COLO829 (cell line): ENCODE measurements at places on chromosomes 13 and 19.

DNA sequence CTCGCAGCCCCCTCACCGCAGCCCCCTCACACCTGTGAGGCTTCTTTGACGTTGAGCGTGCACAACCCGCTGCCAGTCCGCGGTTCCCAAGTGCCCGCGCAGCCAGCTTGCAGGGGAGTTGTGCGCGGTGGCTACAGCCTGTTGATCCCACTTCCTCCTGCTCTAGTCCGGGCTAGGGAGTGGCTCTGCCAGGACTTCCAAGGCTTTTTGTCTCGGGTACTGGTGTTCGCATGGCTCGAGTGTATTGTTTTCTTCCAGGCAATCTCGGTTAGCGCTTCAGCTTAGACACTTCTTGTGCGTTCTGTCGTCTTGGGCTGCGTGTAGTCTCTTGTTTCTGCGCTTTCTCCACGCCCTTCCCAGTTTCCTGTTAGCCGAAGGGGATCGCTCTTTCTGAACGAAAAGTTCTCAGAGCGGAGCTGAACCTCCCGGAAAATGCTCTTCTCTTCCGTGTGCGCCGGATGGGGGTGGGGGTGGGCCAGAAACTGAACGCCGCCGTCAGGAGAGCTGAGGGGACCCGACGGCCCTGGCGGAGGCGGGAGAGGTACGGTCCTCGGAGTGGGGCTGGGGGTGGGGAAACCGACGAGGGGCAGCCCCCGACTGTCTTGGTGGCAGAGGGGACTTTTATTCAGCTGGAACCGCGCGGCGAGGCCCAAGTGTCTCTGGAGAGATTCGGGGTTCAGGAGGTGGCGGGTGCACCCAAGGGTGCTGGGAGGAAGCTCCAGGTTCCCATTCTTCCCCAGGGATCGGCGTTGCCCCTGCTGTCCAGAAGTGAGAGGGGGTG, 697 bp upstream of the DGKH start:
- DNase-seq, result peak; percentile 32

- no peak for DNase-seq
These were observed 284.8 kb downstream of the SHISA2 start for GRCh38 chr13:25766991-25767390.

GRCh38 chr13:50783717-50784290, 59.7 kb downstream of the DLEU7 start:
- no peak for DNase-seq

GRCh38 chr19:38004521-38005223, 97.7 kb downstream of the SIPA1L3 start:
- no peak for DNase-seq

DNA sequence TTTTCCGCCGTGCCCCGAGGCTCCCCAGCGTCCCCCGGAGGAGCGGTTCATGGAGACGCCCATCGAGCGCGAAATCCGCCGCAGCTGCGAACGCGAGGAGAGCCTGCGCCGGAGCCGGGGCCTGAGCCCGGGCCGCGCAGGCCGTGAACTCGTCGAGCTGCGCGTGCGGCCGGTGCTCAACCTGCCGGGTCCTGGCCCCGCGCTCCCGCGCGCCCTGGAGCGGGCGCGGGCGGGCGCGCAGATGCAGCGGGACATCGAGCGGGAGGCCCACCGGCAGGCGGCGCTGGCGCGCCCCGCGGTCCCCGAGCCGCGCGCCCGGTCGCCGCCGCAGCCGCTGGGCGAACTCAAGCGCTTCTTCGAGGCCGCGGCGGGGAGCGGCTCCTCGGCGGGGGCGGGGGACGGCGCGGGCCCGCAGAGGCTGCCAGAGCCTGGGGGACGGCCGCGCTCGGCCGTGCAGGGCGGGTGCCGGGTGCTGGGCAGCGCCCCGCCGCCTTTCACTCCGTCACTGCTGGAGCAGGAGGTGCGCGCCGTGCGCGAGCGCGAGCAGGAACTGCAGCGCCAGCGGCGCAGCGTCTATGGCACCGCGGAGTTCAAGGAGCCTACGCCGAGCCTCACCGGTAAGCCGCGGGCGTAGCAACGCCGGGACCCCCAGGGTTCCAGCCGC, 807 bp downstream of the MISP3 start:
- DNase-seq, result no peak

GRCh38 chr19:31294189-31294588, 55.0 kb downstream of the TSHZ3 start:
- no peak for DNase-seq

GRCh38 chr19:23470873-23471545, 75.7 kb upstream of the ZNF91 start:
- DNase-seq, result no peak

DNA sequence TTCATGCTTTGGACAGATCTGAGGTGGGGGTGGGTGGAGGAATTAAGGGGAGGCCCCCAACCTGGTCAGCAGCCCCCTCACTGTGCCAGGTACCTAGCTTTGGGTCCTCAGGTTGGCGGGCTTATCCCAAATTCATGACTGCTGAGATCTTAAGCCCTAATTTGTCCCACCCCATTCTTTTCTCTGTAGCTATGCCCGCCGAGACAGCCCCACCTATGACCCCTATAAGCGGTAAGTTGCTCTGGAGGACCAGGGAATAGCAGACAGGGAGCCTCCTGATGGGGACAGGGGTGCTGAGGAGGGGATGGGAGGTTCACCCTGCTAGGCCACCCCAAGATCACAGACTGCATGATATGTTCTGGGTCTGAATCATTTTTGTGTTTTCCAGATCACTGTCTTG, 14.3 kb downstream of the ZNF296 start:
- no peak for DNase-seq

GRCh38 chr13:113929628-113930615, 44.0 kb downstream of the C13orf46 start:
- DNase-seq, result no peak

DNA sequence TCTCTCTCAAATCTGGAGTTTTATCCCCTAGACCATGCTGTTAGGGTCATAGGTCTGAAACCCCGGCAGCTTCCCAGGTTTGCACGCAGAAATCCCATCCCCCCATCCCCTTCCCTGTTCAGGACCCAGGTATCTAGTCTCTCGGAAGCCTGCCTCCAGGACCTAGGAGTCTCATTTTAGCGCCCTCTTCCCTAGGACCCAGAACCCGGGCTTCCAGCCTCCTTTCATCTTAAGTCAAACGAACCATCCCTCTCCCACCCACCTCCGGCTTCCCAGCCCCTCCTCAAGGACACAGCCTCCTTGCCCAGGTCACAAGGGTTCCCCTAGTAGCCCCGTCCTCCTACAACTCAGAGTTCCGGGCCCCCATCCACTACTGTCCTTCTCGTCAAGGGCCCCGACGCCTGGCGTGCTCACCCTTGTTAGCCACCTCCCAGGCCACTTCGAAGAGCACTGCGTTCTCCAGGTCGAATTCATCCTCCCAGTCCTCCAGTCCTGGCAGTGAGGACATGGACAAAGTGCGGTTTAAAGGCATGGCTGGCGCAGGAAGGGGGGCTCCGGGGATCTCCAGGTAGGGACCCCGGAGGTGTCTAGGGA, 431 bp downstream of the GYS1 start:
- no peak for DNase-seq

GRCh38 chr19:19654441-19654840, 9.0 kb downstream of the ATP13A1 start:
- no peak for DNase-seq

GRCh38 chr19:50516456-50516855, 2.7 kb upstream of the ASPDH start:
- DNase-seq, result no peak

DNA sequence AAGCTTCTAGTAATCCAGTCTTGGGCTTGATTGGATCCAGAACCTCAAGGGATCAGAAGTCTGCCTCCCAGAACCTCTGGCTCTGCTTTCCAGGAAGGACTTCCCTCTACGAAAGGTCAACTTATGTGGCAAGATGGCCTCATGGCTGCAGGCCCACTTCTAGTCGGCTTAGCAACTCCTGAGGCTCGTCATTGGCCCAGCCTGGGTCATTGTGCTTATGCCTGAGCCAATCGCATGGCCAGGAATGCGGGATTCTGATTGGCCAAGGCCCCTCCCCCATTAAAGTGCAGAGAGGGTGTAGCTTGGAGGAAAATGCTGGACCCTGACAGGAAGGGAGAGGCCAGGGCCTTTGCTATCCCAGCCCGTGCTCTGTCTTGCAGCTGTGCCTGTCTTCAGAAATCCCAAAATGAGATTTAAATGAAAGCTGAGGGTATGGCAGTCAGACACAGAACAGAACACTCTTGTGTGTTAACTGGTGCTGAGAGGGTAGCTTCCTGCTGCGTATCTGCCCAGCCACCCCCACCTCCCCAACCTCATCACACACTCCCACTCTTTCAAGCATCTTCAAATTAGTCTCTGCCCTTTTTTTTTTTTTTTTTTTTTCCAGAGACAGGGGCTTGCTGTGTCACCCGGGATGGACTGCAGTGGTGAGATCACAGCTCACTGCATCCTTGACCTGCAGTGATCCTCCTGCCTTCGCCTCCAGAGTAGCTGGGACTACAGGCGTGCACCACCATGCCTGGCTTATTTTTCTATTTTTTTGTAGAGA, 5.5 kb upstream of the CCNE1 start:
- DNase-seq, result peak; percentile 21

DNA sequence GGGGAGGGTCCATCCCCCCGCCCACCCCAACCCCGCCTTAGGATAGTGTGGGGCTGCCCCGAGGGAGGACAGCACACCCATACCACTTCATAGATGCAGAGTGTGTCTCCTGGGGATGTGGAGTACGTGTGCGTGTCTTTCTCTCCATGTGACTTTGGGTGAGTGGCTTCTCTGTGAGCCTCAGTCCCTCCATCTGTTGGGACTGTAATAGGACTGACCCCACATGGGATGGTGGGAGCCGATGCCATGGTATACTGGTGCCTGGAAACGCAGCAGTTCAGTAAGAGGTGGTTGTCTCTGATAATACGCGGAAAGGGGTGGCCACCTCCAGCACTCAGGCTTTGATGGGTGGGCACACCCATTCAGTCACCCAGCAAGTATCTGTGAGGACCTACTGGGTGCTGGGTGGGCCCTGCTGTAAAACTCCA, 816 bp upstream of the PRKD2 start:
- DNase-seq, result no peak

DNA sequence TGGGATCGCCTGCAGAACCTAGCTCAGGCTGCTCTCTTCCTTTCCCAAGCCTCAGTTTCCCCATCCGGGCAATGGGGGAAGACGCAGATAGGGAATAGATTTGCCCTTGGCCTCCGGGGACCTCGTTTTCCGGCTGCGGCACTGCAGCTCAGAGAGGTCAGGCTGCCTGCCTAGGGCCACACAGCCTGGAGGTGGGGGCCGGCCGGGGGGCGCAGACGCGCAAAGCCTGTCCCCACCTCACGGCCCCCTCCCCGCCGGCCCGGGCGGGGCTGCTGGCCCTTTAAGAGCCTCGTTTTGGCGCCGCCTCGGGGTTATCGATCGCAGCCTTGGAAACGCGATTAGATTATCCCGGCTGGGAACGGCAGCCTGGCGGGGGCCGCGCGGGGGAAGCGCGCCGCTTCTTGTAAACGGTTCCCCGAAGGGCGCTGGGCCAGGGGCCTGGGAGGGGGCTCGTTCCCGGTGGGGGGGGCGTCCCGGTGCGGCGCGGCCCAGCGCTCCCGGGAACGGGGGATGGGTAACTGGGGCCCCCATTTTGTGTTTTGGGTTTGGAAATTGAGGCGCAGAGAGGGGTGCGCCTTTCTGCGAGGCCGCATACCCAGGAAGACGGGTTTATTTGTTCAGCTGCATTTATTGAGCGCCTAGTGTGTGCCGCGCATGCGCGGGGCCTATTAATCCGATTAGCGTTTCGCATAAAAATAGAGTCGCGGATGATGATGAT, 23.4 kb upstream of the TCF3 start:
- no peak for DNase-seq

GRCh38 chr13:42486711-42487198, 87.2 kb upstream of the TNFSF11 start:
- DNase-seq, result peak; percentile 43

DNA sequence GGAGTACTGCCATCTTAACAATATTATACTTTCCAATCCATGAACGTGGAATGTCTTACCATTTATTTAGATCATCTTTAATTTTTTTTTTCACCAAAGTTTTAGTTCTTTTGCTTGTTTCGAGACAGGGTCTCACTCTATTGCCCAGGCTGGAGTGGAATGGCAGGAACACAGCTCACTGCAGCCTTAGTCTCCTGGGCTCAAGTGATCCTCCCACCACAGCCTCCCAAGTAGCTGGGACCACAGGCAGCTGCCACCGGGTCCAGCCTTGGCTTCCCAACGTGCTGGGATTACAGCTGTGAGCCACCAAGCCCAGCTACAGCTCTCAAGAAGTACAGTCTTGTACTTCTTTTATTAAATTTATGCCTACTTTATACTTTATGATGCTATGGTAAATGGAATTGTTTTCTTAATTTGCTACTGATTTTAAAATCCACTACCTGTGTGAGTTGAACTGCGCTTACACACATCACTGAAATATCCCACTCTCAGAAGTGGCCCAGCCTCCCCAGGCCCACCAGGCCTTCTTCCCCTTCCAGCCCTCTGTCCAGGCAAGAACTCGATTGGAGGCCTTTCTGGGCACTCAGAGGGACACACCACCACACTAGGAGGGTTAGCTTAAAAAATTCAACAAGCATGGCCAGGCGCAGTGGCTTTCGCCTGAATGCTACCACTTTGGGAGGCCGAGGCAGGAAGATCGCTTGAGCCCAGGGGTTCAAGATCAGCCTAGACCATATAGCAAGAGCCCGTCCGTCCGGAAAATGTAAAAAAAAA, 1.0 kb upstream of the PGLS start:
- DNase-seq, result no peak

GRCh38 chr19:29054886-29055675, 157.9 kb downstream of the UQCRFS1 start:
- DNase-seq, result no peak

GRCh38 chr13:21033212-21033840, 28.1 kb downstream of the LATS2 start:
- DNase-seq, result no peak

DNA sequence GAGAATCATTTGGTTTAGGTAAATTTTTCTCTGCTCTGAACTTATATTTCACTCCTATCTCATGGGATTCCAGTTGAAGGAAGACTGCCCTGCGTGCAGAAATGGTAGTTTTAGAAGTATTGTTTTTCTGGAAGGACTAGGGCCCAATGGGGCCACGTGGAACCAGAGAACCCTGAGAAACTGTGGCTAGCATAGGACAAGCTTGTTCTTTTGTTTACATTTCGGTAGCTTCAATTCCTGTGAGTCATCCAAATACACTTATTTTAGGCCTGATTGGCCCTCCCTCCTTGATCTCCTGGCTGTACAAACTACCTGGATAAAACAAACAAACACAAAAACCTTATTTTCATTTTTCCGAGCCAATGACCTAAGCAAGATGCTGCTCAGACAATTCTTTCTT, 124.0 kb downstream of the ITGBL1 start:
- no peak for DNase-seq

- no peak for DNase-seq
These were observed 706.7 kb downstream of the SLITRK5 start for GRCh38 chr13:88377852-88378251.

GRCh38 chr13:46379611-46380010, 7.4 kb downstream of the RUBCNL start:
- DNase-seq, result no peak

GRCh38 chr19:16391301-16392055, 66.9 kb downstream of the KLF2 start:
- DNase-seq, result no peak
